A549 (cell line): ENCODE measurements at places on chromosomes 1 and 21.

DNA sequence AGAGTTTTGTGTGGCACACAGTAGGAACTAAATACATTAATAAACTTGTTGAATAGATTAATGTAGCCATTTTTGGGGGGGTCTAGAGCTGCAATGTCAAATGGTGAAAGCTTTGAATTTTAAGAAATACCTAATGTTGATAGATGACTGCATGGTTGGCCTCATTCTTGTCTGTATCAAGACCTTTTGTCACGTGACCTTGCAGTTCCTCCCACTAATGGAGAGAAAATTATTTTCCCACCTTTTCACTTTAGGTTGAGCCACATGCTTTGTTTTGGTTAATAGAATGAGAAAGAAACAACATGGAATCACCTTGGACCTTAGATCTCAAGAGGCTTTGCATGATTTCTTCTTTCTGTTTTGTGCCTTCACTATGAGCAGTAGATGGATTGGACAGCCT lies 223.6 kb upstream of the DEPDC1 start:
- DNase-seq: no peak

DNA sequence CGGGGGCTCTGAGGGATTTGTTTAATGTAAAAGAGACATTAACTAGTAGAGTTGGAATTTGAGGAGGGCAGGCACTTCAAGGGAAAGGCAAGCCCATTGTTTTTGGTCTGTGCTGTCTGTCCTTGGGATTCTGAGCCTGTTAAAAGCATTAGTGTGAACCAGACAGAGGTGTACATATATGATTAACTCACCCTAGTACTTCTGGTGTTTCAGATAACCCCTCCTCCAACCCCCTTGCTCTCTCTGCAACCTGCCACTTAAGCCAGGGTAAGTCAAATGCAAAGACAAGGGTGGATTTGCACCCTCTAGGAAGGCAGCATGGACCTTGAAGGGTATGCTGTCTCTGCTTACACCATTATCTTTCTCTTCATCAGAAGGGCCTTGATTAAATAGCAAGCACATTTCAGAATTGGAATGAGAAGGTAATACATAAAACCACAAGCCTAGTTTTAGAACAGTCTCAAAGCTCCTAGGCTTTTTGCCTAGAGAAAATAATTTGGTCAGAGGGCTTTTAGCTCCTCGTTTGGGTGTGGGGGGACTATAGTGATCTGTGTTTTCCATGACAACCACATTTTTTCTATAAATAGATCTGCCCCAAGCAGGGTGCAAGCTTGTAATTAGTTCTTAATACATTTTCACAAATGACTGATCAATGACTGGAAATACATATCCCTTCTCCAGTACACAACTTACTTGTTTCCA lies 120.7 kb upstream of the SGIP1 start:
- no peak for DNase-seq

DNA sequence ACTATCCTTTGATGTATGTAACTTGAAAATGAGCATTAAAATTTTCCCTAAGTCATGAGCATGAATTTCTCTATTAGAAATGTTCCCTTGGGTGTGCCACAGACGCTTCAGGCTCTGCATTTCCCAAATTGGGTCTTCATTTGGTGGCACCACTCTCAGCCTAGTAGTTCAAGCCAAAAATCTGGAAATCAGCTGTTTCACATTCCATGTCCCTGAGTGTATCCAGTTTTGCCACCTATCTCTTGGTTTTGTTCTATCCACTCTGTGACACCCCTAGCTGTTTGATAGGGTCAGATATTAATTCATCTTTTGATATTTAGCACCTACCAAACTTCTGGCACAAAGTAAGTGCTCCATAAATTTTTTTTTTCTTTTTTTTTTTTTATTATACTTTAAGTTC lies 89.5 kb upstream of the DPH5 start:
- DNase-seq: no peak

- DNase-seq: no peak
Measured at GRCh38 chr1:93471911-93472310, 24.0 kb downstream of the FNBP1L start.

- DNase-seq: no peak
Measured at GRCh38 chr1:246919902-246920301, 11.8 kb downstream of the AHCTF1 start.

DNA sequence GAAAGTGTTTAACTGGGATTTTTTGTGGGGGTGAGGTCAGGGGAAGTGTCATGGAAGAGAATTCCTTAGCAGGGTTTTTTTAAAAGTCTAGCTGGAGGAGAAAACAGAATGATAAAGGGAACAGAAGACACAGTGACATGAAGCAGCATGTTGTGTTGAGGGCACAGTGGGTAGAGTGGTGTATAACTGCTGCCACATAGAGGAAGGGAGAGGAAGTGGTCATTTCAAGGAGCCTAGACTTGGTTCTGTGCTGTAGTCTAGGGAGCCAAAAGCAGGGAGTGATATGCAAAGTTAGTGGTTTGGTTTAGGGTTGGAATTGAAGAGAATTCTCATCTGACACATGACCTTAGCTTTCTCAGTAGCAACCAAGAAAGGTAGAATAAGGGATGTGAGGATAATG lies 10.2 kb downstream of the EEIG2 start:
- peak; percentile 32 for DNase-seq
